ENCODE measurements at places on chromosomes 11 and 22.

- DNase-seq = no peak
Measured at GRCh38 chr11:134345237-134345550, 13.4 kb downstream of the GLB1L2 start.

- no peak for DNase-seq
Measured at GRCh38 chr11:56716379-56716854, 17.5 kb downstream of the OR9G1 start.

DNA sequence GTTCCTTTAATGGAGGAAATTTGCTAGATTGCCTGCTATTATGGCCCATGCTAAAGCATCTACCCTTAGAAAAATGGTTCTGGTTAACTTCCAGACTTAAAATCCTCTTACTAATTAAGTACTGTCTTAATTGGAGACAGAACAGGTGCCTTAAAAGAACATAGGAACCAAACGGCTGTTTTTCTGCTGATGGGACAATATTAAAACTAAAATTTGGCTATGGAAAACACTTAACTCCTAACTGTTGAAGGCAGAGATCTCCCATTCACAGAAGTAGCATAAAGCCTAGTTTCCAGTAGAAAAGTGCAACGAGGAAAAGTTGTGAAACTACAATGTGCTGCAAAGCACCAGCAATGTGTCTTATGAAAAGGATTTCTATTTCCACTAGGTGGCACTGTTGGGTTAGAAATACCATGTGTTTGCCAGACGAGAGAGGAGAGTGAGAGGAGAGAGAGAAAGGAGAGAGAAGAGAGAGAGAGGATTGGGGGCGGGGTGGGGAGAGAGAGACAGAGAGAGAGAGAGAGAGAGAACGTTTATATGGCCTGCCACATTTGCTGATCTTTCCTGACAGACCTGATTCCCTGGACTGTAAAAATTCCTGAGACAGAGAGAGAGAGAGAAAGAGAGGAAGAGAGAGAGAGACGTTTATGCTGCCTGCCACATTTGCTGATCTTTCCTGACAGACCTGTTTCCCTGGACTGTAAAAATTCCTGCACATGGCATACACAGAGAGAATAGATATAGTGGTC lies 51.5 kb downstream of the FAM181B start:
- DNase-seq = peak; percentile 40

GRCh38 chr11:92122561-92122960 lies 102.1 kb upstream of the FAT3 start:
- no peak for DNase-seq

DNA sequence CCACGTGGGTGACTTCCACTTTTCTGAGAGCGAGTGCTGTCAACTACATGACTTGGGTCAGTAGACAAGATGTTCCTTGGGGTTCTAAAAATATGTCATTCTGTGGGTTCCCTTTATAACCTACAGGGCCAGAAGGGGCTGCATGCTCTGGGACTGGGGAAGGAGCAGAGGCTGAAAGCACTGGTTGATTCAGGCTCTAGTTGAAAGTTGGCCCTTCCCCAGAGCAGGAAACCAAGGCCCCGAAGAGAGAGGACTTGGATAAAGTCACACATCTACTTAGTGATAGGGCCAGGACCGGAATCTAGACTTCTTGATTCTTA lies 9.9 kb downstream of the ADAMTS15 start:
- DNase-seq = no peak

DNA sequence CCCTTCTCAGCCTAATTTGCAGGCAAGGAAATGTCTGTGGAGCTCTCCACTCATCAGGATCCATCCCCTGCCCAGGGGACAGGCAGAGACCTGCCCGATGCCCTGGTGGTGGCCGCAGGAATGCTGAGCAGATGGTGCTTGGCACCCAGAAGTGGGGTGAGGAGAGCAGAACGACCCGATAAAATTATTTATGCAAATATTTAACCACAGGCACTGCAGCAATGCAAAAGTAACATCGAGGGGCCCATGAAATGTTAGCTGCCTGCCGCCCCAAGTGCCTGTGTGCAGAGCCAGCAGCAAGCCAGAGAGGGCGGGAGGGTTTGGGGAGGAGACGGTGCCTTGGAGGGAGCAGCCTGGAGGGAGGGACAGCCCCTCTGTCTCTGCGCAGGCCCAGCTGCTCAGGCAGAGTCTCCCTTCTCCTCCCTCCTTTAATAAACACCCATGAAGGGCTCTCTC lies 205.5 kb downstream of the CTTN start:
- no peak for DNase-seq

DNA sequence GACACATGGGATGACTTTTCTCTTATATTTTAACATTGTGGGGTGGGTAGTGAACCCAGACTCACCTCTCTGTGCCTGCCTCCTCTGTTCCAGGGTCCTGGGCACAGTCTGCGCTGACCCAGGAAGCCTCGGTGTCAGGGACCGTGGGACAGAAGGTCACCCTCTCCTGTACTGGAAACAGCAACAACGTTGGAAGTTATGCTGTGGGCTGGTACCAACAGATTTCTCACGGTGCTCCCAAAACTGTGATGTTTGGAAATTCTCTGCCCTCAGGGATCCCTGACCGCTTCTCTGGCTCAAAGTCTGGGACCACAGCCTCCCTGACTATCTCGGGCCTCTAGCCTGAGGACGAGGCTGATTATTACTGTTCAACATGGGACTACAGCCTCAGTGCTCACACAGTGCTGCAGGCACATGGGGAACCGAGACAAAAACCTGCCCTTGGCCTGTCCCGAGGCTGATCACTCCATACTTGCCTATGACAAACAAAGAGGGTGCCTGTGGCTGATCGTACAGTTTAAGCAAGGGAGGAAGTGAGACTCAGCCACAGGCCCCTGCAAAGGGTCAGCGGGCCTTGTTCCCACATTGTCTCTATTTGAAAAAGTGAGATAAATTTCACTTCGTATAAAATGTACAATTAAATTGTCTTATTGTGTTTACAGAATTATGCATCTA lies 43.7 kb upstream of the TOP3B start:
- DNase-seq = no peak

GRCh38 chr11:48129697-48130395 lies 86.8 kb upstream of the OR4B1 start:
- no peak for DNase-seq

- no peak for DNase-seq
Measured at GRCh38 chr11:47384498-47384897, 6.2 kb upstream of the SPI1 start.

GRCh38 chr11:44767421-44767820 lies 40.7 kb downstream of the TSPAN18 start:
- DNase-seq = no peak

- DNase-seq = no peak
Measured at GRCh38 chr11:64252003-64252872, 908 bp downstream of the PLCB3 start.

- DNase-seq = no peak
Measured at GRCh38 chr22:25060522-25061071, 108.1 kb downstream of the KIAA1671 start.

DNA sequence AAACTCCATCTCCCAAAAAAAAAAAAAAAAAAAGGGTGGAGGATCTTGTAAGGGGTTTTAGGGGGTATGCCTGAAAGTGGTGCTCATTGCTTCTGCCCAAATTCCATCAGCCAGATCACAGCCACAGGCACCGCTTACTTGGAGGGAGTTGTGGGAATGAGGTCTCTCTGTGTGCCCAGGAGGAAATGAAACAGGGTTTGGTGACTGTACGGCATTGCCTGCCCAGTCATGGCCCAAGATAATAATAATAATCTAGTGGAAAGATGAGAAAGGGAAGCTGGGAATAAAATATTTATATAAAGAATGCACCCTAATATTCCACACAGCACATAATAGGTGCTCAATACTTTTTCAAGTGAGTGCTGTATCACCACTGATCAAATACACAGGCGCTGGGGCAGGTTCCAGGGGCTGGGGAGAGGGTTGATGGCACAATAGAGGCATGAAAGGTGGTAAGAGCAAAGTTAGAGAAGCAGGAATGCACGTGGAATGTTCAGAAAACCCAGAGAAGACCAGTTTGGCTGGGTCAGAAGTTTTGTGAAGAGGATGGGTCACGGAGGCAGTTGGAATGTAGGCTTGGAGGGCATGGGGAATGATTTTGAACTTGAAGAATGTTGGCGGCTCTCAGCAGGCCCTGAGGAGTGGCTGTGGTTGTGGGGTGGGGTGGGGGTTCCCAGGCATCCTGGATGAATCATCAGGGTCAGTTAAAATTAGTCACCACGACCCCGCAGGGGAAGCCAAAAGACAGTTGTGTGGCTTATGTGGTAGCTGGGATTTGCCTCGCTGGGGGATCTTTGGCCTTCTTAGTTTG lies 12.5 kb upstream of the MB start:
- no peak for DNase-seq

DNA sequence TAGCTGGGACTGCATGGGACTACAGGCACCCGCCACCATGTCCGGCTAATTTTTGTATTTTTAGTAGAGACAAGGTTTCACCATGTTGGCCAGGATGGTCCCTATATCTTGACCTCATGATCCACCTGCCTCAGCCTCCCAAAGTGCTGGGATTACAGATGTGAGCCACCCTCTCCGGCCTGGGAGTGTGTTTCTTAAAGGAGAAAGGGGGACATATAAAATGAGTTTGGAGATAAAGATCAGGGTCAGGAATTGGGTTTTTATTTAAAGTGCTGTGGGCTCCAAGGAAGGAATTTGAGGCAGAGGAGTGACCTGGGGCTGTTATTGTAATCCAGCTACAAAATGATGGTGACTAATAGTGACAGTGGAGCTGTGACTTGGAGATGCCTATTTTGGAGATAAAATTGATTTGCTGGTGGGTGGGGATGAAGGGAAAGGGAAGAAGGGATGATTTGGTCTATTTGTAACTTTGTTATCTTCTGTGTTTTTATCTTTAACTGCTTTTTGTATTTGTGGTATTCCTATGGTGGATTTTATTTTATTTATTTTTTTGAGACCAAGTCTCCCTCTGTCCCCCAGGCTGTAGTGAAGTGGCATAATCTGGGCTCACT lies 5.0 kb downstream of the CRKL start:
- no peak for DNase-seq

DNA sequence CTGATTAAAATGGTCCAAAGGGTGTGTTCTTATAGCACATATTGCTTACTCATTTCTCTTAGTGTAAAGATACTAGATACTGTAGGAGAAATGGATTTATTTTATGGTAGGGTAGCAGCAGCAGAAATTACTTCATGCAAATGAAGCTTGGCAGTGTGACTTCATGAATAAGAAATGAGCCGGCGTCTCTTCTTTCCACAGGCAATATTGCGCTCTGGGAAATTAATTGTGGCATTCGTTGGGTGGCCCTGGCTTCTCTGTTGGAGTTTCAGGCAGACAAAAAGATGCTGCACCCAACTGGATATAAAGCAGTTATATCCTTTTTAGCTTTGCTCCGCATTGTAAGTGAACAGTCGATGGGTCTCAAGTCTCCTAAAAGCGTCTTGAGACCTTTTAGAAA lies 211.0 kb upstream of the NAV2 start:
- DNase-seq = no peak

DNA sequence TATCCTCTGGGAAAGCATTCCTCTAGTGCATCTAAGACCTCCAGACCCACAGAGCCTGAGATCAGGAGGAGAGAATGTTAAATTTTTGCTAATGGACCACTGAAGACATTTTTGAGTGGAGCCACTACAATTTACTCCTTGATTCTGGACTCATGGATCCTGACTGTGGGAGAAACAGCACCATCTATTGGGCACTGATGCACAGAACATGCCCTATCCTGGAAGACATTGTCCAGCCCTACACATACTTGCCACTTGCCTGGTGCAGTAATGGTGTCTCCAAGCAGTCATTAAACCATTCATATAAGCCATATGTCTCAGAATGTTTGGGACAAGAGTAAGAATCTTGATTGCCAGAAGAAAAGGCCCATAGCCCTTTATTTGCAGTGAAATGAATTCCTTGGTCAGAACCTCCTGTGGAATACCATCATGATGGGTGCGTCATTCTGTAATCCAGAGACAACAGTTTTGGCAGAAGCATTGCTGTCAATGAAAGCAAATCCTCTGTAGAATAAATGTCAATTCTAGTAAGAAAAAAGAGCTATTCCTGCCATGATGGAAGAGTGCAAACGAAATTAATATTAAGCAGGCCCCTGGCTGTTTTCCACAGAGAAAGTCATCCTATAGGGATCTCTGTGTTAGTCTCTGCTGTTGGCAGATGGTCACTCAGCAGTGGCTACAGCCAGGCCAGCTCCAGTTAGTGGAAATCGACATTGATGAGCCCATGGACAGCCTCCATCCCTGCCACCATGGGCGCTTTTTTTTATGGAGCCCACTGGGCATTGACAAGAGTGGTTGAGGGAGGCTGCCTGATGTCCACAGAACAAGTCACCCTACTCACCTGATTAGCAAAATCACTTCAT lies 43.5 kb downstream of the GGTLC2 start:
- peak; percentile 29 for DNase-seq

DNA sequence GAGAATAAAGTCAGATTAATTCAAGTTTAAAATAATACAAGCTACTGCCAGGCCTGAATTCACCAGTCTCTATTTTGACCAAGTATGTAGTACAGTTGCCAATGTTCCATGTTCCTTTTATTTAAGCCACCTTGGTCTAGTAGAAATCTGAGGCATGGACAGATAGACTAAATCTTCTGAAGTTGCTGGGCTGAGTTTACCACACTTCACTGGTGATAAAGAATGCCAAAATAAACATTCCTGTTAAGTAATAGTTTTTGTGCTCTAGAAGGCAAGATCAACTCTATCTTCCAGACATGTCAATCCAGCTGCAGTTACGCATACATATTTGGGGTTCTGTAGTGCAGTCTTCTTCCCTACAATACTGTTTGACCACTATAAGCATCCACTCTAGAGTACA lies 83.9 kb upstream of the C11orf87 start:
- DNase-seq = no peak

GRCh38 chr11:9808943-9809342 lies 145.1 kb downstream of the SWAP70 start:
- peak; percentile 45 for DNase-seq

DNA sequence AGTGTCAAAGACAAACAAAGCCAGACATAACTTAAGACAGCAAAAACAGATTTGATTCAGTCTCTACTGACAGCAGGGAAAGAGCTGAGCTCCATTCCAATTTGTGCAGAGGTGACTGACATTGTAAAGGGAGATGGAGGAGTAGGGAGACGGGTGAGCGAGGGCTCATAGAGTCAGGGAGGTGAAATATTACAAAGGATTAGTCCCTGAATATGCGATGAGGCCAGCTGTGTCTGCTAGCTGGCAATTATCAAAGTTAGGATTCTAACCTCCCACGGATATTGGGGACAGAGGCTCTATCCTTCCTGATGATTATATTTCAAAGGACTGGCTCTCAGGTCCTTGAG lies 8.3 kb downstream of the PLAAT2 start:
- DNase-seq = no peak

GRCh38 chr11:27504205-27504604 lies 2.4 kb downstream of the LIN7C start:
- DNase-seq = no peak

GRCh38 chr22:47031628-47031915 lies 269.1 kb downstream of the TBC1D22A start:
- no peak for DNase-seq

GRCh38 chr11:129090056-129090455 lies 102.1 kb downstream of the ARHGAP32 start:
- no peak for DNase-seq

GRCh38 chr11:102603091-102603490 lies 22.0 kb downstream of the MMP20 start:
- DNase-seq = no peak
